A549 treated with AZD2906 at 1 μM for 4 hours (cell line): ENCODE measurements at places on chromosomes 6 and 20. TPM values are rescaled to one million over a fixed set of nuclear protein-coding genes. Genes with fewer than 3 reads are reported as not detected.

SNX14 gene
- total RNA-seq = 30.7 to 42.1 TPM (median 33.9 TPM) in 5 replicates

AKAP7 gene
- total RNA-seq = 2.1 to 3.5 TPM (median 3.3 TPM) in 5 replicates

LINC00237 gene
- total RNA-seq = not detected in 5 replicates

APCDD1L gene
- 0.03 to 0.20 TPM (median 0.06 TPM) in 5 replicates for total RNA-seq

NT5E gene
- 20.5 to 32.3 TPM (median 26.2 TPM) in 5 replicates for total RNA-seq

APOBEC2 gene
- not detected in 5 replicates for total RNA-seq

SOX18 gene
- total RNA-seq = 1.6 to 2.9 TPM (median 2.6 TPM) in 5 replicates

NKX2-4 gene
- total RNA-seq = not detected in 5 replicates

PPIL6 gene
- 3.1 to 3.7 TPM (median 3.5 TPM) in 5 replicates for total RNA-seq

ORC3 gene
- 14.0 to 17.0 TPM (median 15.0 TPM) in 5 replicates for total RNA-seq

PTPRA gene
- total RNA-seq = 33.0 to 40.6 TPM (median 38.4 TPM) in 5 replicates

SPATA2 gene
- total RNA-seq = 6.9 to 8.6 TPM (median 8.2 TPM) in 5 replicates

ANKRD66 gene
- not detected in 5 replicates for total RNA-seq

BCAS1 gene
- total RNA-seq = 0.37 to 0.66 TPM (median 0.49 TPM) in 5 replicates

NAPB gene
- 2.6 to 3.7 TPM (median 3.5 TPM) in 5 replicates for total RNA-seq

CALHM6 gene
- total RNA-seq = not detected in 5 replicates

LHFPL5 gene
- 0.15 to 0.23 TPM (median 0.21 TPM) in 4 of 5 replicates, not detected in the other for total RNA-seq

PLA2G7 gene
- 0.03 to 0.07 TPM in 2 of 5 replicates, not detected in the others for total RNA-seq

DEFB124 gene
- 0.42 TPM in 1 of 5 replicates, not detected in the others for total RNA-seq

C20orf173 gene
- not detected in 5 replicates for total RNA-seq

WFDC10B gene
- total RNA-seq = not detected in 5 replicates

SLC22A1 gene
- total RNA-seq = 0.73 to 2.3 TPM (median 1.7 TPM) in 5 replicates

EEF1A2 gene
- total RNA-seq = 138 to 177 TPM (median 153 TPM) in 5 replicates

RHAG gene
- total RNA-seq = 0.05 to 0.06 TPM in 2 of 5 replicates, not detected in the others

CEP85L gene
- 1.1 to 1.7 TPM (median 1.6 TPM) in 5 replicates for total RNA-seq

CRISP2 gene
- total RNA-seq = not detected in 5 replicates

OR2J2 gene
- total RNA-seq = not detected in 5 replicates

OPRM1 gene
- not detected in 5 replicates for total RNA-seq

SLC22A7 gene
- not detected in 5 replicates for total RNA-seq

COL11A2 gene
- total RNA-seq = 0.31 to 0.92 TPM (median 0.81 TPM) in 5 replicates

SRSF12 gene
- total RNA-seq = 1.2 to 2.3 TPM (median 1.9 TPM) in 5 replicates

FRK gene
- total RNA-seq = 0.95 to 1.4 TPM (median 1.1 TPM) in 5 replicates

CNR1 gene
- total RNA-seq = 1.8 to 2.4 TPM (median 1.9 TPM) in 5 replicates

AIF1 gene
- total RNA-seq = not detected in 5 replicates

TCF15 gene
- total RNA-seq = not detected in 5 replicates

C20orf96 gene
- 10.4 to 11.1 TPM (median 10.9 TPM) in 5 replicates for total RNA-seq

TFAP2A gene
- 6.3 to 11.4 TPM (median 8.4 TPM) in 5 replicates for total RNA-seq

RSPO4 gene
- 0.03 TPM in 2 of 5 replicates, not detected in the others for total RNA-seq

FAM217A gene
- total RNA-seq = not detected in 5 replicates

PTGIS gene
- total RNA-seq = 0.01 to 0.03 TPM (median 0.02 TPM) in 4 of 5 replicates, not detected in the other

C20orf141 gene
- 0.23 to 0.49 TPM (median 0.31 TPM) in 4 of 5 replicates, not detected in the other for total RNA-seq

OOEP gene
- not detected in 5 replicates for total RNA-seq

POM121L2 gene
- not detected in 5 replicates for total RNA-seq

ABT1 gene
- total RNA-seq = 12.4 to 13.8 TPM (median 13.7 TPM) in 5 replicates

CNBD2 gene
- 5.2 to 7.2 TPM (median 6.5 TPM) in 5 replicates for total RNA-seq
